ENCODE measurements at places on chromosomes 4 and X. TPM values are rescaled to one million over a fixed set of nuclear protein-coding genes. Genes with fewer than 3 reads are reported as not detected.

The DUSP21 gene
- total RNA-seq: not detected

The PNMA6F gene
- not detected for total RNA-seq

The NPY1R gene
- not detected for total RNA-seq

The NPY2R gene
- not detected for total RNA-seq

The TCEAL3 gene
- total RNA-seq: 17.7 TPM

The NDNF gene
- 0.50 TPM for total RNA-seq

The UGT2A3 gene
- not detected for total RNA-seq

Data from smooth muscle cell of trachea (primary cell).